Spinal cord (tissue), 10 donors: ENCODE measurements at places on chromosomes 1 and 21. TPM values are rescaled to one million over a fixed set of nuclear protein-coding genes. Genes with fewer than 3 reads are reported as not detected.

Gene OR2AK2
- not detected for polyA plus RNA-seq

Gene CFAP45
- polyA plus RNA-seq: 9.8 TPM

Gene TRIM67
- 37.2 TPM for polyA plus RNA-seq

Gene CLSTN1
- 365 TPM for polyA plus RNA-seq

Gene NBPF20
- polyA plus RNA-seq: 3.4 TPM

Gene B3GALT2
- polyA plus RNA-seq: 25.8 TPM
